C1 segment of cervical spinal cord (tissue), 14 donors: ENCODE measurements at places on chromosomes 3 and 15.

DNA sequence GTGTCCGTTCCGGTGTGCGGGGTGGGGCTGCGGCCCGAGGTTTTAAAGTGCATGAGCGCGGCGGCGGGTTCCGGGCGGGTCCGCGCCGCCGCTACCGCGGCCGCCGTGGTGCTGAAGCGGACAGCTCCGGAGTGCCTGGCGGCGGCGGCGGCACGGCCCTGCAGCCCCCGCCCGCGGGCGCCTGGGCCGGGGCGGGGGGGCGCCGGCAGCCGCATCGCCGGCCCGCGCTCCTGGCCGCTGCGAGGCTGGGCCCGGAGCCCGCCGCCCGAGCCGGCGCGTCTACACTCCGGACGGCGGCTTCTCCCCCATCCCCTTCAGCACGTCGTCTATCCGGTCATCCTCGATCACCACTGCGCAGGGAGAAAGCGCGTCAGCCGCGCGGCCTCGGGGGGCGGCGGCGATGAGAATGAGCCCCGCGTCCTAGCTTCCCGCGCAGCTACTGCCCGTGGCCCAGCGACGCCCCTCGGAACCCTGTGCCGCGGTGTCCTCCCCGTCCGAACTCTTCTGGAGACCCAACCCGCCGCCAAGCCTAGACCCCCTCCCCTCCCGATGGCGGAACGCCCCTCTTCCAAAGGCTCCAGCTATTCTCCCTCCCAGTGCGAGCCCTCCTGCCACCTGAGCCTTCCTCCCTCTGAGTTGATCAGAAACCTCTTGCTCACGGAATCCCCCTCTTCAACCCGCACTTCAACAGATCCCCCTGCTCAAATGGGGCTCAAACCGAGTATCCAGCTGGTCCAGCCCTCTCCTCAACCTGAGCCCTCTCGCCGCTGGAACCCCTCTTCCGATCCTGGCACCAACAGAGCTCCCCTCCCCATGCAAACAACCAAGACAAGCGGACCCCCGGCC is 1.3 kb downstream of the CAMK2N2 start:
- DNase-seq, result no peak

DNA sequence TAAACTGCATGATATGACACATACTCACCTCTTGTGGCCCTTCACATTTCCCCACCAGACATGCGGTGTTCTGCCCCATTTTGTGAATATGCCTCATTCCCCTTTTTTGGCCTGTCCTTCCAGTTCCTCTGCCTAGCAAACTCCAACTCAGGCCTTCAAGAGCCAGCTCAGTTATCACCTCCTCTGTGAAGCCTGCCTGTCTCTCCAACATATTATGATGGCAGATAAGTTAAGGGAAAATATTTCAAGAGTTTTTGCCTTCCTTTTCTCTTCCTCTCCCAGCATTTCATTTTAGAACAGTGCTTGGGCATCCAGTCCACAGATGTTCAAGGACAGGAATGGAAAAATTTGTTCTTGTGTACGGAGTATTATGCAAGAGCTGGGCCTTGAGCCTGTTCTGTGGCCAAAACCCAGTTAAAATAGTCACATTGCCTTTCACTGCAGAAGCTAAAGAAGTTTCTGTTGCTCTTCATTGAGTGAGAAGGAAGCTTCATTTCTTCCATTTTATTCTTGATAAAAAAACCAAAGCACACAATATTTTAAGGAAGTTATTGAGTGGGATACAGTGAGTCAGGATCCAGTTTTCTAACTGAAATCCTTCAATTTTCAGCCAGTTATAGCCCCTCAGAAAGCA is 192.0 kb downstream of the GHSR start:
- no peak for DNase-seq

GRCh38 chr3:44661189-44661588 is 12.7 kb downstream of the ZNF35 start:
- no peak for DNase-seq

- no peak for DNase-seq
Measured at GRCh38 chr15:38474155-38474757, 20.3 kb downstream of the FAM98B start.

- DNase-seq, result no peak
Measured at GRCh38 chr3:114668099-114668498, 374.3 kb downstream of the TIGIT start.

GRCh38 chr3:13081603-13082360 is 8.6 kb upstream of the IQSEC1 start:
- DNase-seq, result no peak

DNA sequence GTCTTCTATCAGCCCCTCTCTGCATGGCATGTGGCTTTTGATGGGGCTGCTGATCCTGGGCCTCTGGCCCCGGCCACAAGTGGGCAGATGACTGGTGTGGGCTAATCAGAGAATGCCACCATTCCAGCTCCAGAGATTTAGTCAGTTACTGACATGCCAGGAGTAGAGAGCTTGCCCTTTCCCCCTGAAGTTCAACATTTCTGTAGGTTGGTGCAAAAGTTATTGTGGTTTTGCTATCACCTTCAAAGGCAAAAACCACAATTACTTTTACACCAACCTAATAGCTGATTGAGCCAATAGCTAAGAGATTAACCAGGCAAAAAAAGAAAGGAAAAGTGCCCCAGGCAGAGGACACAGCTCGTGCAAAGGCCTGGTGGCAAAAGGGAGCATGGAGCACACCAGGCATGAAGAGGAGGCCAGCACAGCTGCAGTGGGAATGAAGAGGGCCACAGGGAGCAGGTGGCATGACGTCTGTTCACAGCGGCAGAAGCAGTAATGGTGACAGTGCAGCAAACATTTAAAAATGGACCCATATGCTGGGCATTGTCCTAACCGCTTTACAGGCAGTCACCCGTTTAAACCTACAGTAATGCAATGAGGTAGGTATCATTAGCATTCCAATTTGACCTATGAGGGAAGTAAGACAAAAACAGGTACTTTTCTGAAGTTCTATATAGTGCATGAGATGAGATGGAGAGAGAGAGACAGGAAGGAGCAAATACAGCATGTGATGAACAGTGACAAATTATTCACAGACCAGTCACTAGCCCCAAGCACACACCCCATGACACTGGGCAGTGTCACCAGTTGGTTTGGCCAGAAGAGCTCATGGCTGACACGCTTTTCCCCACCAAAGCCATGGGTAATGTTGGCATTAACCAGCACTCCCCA is 373.0 kb upstream of the PROK2 start:
- no peak for DNase-seq

GRCh38 chr15:67290319-67290718 is 35.7 kb downstream of the IQCH start:
- no peak for DNase-seq

DNA sequence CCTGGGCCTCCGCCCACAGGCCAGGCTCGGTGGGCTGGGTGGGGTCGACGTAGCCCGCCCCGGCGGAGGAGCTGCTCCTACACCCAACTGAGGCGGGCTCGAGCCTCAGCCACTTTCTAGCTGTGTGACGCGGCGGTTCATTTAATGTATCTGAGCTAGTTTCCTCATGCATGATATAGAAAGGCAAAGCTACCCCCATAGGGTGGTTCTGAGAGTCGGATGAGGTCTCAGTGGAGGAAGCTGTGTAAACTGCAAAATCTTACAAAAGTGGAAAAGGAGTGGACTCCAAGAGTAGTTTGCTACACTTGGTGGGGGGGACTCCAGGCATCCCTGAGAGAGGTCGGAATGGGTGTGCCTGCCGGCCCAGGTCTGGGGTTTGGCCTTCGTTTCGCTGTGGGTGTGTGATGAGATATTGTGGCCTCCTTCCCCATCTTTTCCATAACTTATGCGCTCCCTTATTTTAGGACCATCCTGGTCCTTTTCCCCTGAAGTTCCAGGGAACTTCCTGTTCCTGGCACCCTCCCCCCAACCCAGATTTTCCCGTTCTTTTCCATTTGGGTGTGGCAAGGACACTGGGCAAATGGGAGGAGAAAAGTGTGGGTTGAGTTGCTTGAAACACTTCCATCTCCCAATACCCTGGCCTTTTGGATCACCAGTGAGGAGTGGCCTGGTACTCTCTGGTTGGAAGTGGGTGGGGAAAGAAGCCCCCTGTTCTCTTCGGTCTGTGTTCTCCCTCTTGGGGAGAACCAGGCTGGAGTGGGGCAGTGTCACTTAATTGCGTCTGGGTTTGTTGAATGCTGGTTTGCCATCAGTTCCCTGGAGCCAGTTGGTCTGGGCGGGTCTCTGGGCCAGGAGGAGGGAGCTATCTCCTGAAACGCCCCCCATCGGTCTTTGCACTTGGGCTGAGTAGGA is 1.1 kb downstream of the PDIA5 start:
- no peak for DNase-seq

DNA sequence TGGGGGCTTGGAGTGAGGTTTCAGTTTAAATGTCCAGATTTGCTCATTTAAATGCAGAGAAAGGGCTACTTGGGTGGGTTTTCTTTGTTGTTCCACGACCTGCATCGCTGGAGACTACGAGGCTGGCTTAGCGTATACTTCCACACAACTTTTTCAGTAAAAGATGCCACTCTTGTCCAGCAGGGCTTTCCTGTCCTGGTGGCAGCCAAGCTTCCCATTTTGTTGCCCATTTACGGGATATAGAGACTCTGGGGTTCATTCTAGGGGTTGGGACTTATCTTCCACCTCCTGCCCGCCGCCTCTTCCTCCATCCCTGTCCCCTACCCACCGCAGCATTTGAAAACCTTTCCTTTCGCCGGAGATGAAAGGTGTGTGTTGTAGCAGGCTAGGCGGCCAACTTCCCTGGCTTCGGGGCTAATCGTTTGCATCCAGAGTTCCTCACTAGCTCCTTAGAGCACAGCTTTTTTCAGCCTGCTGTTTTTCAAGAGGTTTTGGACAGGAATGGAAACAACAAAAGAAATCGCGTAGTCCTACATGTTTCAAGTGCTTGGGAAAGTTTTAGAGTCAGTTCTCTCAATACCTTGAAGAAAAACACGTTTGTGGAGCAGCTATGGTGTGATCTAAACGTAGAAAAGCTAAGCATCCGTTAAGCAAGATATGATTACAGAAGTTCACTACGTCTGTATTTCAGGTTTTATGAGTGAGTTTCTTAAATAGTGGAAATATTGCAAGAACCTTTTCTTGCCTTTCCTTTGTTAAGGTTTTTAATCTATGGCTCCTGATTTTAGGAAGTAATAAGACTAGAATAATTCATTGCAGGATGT is 843 bp downstream of the CHRNA5 start:
- DNase-seq, result peak; percentile 3

GRCh38 chr15:101242999-101243336 is 8.9 kb downstream of the CHSY1 start:
- no peak for DNase-seq

DNA sequence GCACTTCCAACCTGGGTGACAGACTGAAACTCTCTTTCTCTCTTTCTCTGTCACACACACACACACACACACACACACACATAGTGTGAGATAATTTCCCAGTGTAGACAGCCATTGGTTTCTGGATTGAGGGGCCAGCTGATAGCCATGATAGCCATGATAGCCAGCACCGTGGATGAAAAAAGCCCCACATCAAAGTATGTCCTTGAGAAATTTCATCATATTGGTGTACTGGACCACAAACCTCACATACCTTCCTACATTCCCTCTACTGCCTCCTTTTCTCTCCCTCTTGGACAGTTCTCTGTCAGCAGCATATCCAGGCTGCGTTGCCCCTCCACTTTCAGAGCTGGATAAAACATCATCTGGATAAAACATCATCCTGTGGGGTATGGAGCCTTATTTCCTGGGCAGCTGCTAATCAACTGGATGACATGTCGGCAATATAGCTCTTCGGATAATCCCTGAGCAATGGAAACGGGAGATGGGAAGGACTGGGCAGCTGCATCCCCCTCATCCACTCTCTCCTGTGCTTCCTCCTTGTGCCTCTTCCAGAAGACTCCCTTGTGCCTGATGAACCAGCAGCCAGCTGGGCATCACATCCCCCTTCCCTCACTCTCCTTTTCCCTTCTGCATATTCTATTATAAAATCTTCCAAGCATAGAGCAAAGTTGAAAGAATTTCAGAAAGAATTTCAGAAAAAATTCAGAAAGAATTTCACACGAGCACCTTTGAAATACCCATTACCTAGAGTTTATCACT is 39.3 kb downstream of the GRK7 start:
- DNase-seq, result no peak

DNA sequence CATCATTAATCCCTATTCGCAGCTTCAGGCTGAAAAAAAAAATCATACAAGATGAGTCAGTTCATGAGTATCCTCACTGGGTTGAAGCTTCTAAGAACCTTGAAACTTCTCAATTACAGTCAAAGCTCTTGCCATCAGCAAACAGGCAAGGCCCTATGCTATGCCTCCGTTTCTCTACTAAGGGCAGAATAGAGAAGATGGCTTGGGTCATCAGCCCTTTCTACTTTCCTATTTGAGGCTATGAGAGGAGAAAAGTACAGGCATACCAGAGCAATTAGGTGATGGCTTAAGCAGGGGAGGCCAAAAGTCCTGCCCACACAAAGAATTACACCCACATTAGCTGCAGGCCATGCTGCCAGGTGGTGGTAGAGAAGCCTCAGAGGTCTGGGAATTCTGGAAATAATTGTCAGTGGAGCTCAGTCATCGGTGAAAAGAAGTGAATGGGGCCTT is 89.0 kb downstream of the MRPL46 start:
- no peak for DNase-seq

DNA sequence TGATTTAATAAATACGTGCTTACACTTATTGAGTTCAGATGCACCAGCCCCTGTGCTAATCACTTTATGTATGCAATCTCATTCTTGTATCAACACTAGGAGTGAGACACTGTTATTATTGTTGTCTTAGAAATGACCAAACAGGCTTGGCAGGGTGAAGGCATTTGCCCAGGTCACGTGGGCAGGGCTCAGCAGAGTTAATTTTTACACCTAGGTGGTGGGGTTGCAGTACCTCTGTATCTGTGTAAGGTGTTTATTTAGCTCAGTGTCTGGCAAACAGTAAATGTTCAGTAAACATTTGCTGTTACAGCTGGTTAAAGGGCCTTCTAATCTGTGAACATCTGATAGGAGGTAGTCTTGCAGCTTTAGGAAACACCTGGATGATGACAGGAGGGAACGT is 200.0 kb downstream of the CACNA2D3 start:
- no peak for DNase-seq

DNA sequence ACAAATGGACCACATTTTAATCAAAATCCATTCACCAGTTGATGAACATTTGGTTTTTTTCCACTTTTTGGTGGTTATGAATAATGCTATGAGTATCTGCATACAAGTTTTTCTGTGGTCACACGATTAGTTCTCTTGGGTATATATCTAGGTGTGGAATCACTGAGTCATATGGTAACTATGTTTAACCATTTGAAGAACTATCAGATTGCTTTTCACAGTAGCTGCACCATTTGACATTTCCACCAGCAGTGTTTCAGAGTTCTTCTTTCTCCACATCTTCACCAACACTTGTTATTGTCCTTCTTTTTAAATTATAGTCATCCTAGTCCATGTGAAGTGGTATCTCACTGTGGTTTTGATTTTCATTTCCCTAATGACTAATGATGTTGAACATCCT is 33.3 kb upstream of the ATG7 start:
- DNase-seq, result no peak

DNA sequence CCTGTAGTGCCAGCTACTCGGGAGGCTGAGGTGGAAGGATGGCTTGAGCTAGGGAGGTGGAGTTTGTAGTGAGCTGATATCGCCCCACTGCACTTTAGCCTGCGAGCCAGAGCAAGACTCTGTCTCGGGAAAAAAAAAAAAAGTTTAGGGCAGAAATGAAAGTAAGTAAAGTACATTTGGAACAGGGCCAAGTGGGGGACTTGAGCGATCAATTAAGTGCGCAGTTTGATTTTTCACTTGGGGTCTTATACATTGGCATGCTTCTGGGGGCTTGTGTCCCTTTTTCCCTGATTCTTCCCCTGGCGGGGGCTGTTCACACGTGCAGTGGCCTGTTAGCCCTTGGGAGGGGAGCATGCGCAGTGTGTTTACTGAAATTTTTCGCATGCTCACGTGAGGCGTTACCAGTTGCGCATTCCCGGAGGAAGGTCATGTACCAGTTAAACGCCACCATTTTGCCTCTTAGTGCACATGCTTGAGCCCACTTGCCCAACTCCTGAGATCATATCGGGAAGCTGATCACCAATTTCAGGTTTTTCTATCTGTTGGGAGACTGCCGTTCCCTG is 42.0 kb downstream of the GALNT15 start:
- DNase-seq, result no peak
